Kidney epithelial cell (primary cell): ENCODE measurements at places on chromosomes 7 and 10. TPM values are rescaled to one million over a fixed set of nuclear protein-coding genes. Genes with fewer than 3 reads are reported as not detected.

- DNase-seq: no peak
Measured at GRCh38 chr10:78852466-78853240, 216.1 kb upstream of the ZMIZ1 start.

DNA sequence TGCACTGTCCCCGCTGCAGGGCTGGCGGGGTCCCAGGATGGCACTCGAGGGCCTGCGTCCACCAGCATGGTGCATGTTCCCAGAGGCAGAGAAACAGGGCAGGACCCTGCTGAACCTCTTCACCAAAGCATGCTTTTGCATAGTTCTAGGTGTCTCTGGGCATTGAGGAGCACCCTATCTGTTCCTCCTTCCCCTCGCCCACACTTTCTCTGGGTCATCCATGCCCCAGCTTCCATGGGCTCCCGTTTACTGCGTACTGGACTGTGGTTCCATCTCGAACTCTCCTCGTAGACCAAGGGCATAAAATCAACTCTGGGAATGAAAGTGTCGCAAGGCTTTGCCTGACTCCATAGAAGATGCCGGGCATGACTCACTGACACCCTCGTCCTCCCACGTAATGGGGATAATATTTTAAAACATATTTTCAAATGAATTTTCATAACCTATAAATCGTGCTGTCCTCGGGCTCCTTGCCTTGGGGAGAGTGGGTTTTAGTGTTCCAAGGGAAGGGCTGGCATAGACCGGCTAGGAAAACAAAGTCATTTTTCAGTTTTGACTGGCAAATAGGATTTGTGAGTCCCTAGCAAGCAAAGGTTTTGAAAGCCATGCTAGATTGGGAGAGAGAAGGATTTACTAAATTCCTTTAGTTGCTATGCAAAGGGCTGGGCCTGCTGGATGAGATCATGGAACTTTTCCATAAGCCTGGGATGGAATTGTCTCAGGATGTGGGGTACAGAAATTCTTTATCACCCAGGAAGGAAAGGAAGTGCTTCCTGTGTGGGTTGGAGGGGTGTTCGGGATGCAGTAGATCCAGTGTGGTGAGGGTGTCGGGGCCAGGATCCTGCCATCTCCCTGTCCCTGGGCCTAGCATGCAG lies 498.7 kb upstream of the MKI67 start:
- no peak for DNase-seq

Gene CHN2
- 3.6 and 5.7 TPM in 2 replicates for total RNA-seq

Gene AKR1D1
- 0.08 TPM in 1 of 2 replicates, not detected in the other for total RNA-seq

DNA sequence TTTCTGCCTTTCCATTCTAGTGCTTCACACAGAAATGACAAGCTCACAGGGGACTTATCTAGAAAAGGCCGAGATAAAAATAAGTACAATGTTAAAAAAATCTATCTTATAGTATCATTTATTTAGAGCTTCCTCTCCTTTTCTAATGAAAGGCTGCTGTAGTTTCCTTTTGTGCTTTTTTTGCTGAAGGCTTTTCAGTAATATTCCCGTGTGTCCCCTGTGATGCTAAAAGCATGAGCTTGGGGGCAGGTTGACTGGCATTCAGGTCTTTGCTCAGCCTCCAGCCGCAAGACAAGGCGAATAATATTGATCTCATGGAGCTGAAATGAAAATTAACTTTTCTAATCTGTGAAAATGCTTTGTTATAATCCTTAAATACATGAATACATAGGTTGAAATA lies 143.0 kb downstream of the ST7 start:
- no peak for DNase-seq

DNA sequence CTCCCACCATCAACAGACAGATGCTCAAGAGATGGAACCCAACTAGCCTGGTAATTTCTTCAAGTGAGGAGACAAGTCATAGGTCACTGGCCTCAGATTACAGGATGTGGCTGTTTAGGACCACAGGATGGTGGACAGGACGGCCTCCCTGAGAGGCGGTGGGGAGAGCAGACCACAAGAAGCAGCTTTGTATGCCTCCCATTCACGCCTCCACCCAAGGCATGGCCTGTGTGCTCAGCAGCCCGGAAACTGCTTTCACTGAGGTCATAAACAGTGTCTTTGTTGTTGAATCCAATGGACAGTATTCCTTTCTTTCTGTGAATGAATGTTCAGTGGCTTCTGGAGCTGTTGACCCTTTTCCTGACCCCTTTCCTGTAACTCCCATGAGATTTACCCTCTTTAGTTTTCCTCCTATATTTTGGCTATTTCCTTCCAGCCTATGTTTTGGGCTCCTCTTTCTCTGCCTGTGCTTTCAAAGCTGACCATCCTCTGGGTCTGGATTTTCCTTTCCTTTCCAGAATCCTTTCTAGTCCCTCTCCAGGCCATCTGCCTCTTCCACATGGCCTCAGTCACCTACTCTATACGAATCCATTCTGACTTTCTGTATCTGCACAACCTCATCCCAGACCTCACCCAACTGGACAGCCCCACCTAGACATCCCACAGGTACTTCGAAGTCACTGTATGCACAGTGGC lies 32.4 kb upstream of the INPP5F start:
- DNase-seq: no peak

Gene LOXL4
- 5.7 and 6.1 TPM in 2 replicates for total RNA-seq
